NAMALWA (cell line): ENCODE measurements at places on chromosomes 2 and 18.

DNA sequence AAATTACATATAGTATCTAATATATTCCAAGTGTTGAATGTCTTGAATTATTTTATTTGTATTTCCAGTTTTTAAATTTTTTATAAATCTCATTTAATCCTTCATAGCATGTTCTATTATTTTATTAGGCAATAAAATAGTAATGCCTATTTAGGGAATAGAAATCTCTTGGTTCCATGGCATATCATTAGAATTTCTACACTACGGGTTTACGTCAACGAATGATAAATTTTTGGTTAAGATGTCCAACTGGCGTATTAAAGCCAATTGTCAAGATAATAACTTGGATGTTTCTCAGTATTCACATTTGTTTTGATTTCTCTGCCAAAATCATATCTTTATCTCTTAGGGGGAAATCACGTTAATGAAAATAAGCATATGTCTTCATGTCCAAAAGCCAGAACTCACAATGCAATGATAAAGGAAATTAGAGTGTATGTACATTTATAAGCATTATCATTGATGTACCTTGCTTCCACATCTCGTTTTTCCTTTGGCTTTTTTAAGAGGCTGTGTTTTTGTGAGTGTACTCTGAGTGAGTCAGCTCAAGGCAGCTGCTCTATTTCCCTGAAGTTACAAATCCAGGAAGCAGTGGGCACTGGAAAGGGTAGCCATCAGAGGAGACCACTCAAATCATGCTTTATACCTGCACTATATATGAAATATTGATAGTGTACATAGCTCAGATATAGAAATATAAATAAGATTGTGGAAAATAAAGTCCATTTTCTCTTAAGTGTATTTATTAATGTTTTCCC is 115.8 kb upstream of the PDE1A start:
- DNase-seq, result no peak

- DNase-seq, result no peak
These were observed 1435.7 kb downstream of the LRP1B start for GRCh38 chr2:140695155-140695554.

DNA sequence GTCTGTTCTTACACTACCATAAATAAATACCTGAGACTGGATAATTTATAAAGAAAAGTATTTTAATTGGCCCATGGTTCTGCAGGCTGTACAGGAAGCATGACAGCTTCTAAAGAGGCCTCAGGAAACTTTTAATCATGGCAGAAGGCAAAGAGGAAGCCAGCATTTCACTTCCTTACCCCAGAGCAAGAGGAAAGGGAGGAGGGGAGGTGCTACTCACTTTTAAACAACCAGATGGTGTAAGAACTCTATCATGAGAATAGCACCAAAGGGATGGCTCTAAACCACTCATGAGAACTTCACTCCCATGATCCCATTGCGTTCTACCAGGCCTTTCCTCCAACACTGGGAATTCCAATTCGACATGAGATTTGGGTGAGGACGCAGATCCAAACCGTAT is 344.4 kb upstream of the SLC39A10 start:
- no peak for DNase-seq

- DNase-seq, result no peak
These were observed 38.9 kb upstream of the PNO1 start for GRCh38 chr2:68118816-68119215.

DNA sequence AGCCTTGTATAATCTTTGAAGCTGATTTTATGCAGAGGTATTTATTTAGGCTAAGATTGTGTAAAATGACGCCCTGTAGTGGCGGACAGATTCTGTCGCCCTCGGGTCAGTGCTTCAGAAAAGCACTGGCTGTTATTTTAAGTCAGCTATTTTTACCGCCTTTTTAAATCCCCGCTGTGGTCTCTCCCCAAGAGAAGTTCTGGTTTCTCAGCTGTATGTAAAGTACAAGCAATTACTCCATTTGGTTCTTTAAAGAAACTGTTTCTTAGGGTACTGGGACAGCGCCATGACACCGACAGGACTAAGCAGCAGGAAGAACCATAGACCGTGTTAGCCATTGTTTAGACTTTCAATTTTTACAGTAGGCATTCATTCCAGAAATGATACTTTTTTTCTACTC is 65.0 kb downstream of the UGGT1 start:
- no peak for DNase-seq

DNA sequence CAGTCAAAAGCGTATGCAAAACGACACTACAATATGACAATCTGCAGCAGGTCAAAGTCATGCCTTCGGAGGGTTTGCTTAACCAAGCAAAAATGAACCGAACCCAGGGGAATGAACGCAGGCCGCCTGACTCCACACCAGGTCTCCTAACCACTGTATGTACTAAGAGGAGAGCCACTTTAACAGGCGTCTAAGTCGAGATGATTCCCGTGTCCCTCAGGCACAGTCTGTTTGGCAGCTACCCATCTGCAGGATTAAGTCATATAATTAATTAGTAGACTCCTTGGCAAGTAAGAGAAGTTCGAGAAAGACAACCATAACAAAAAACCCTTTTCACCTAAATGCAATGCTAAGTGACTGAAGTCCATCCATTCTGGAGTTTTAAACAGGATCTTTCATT is 15.2 kb downstream of the CYB5A start:
- DNase-seq, result no peak

DNA sequence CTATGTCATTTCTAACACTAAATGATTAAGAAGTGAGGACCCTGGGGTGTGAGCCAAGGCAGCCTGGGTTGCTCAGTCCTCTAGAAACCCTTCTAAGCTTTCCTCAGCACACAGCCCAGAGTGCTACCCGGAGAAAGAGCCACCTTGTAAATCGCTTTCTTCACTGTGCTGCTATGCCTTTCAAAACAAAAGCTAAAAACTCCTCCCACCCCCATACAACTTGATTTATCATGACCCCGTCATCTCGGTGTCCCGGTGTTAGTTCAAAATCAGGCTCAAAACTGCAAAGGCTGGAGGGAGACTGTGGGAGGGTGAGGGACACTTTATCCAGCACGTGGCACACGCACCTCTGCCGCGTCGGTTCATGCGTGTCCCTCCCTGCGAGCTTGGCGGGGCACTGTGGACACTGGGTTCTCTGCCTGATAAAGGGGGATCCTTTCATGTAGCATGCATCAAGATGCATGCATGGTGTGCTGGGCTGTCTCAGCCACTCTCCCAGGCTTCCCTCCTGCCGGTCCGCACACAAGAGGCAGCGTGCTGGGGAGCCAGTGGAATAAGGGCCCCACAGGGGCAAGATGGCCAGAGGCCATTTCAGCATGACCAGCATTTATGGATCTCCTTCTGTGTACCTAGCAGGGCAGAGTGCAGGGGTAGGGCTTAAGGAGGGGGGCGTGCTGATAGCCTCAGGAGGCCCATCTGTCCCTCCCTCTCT is 170.4 kb downstream of the SMAD7 start:
- no peak for DNase-seq

DNA sequence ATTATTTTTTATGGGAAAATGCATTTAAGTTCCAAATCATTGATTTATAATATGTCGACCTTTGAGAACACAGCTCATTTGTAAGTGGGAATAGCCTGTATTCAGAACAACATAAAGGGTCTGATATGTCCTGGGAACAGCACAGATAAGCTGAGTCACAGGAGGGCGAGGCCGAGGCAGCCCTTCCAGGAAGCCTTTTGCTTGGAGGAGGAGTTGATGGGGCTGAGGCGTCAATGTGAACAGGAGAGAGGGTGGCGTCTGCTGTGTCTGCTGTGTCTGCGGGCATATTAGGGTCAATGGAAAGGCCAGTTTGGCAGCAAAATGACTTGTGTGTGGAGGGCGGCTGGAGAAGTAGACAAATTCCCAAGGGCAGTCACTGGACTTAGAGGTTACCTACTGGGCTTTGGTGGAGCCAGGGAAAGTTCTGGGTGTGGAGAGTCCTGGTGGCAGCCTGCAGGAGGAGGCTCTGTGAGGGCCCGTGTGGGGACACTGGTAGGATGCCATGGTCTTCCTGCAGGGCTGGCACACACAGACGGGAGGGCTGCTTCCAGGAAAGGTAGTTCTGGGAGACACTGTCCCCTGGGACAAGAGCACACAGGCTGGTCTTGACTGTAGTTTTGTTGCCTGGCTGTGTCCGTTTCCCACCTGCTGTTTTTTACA is 128.1 kb downstream of the GLI2 start:
- no peak for DNase-seq

- no peak for DNase-seq
These were observed 86.9 kb downstream of the EIF2AK3 start for GRCh38 chr2:88540346-88540745.

DNA sequence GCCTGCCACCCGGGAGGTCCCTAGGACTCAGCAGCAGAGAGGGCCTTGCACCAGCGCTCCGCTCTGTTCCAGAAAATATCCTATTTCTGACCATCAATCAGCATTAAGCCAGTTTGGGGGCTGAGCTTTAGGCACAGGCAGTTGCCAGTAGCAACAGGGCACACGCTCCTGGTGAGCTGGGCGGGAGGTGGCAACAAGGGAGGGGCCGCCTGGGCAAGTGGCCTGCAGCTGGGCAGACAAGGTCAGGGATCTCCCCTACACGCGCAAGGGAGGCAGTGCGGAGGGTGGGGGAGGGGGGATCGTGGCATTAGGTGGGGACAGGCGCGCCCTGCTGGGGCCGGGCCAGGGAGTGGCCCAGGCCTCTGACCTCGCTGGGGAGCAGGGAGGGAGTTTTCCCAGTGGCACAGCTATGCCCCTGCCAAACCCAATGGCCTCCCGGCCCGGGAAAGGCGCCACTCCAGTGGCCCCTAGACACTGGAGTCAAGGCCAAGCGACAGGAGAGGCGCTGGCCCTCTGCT is 302.8 kb downstream of the NCKAP5 start:
- DNase-seq, result no peak
